Activated CD4-positive, CD25-positive, alpha-beta regulatory T cell treated with anti-CD3 and anti-CD28 coated beads, Interleukin-2, amount 50 U/mL, for 16 hours (primary cell): ENCODE measurements at places on chromosomes 1 and 21.

GRCh38 chr1:2803931-2804627 lies 2.6 kb upstream of the TTC34 start:
- DNase-seq = no peak

DNA sequence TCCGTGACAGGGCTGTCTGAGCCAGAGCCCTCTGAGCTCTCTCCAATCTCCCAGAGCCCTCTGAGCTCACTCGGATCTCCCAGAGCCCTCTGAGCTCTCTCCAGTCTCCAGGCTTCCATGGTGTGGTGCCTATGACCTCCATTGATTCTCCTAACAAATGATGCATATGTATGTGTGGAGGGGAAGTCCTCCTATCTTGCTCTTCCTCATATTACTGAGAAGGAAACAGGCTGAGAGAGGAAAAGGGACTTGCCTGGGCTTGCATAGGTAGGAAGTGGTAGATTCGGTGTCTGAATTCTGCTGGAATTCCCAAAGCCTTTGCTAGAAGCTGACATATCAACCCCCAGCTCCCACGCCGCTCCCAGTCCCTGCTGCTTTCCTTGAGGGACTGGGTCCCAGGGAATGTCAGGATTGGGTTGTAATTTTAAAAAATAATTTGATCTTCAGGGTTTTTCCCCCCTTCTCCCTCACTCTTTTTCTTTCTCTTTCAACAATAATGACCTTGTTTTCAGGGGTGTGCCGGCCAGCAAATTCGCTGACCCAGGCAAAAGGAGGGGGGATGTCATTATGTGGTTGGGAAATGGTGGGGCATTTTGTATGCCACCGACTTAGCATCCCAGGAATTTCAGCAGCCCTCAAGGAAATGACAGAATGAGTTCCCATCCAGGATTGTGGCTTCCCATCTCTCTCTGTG lies 42.3 kb upstream of the RUNX3 start:
- DNase-seq = no peak

- DNase-seq = no peak
These were observed 6.8 kb upstream of the PLXNA2 start for GRCh38 chr1:208251015-208251414.

DNA sequence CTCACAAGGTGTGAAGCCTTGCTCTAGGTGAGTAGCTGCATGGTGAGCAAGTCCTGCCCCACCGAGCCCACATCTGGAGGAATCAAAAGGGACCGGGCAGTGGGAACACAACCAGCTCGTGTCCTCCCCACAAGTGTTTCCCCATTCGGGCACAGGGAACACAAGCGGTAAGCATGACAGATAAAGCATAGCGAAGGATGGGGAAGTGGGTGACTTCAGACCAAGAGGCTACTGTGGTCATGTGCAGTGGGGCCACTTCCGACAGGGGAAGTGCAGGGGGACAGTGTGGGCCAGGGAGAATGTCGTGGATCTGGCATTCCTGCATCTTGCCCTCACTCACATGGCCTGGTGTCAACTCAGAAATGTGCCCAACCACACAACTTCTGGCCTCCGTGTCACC lies 306.2 kb downstream of the FAM72C start:
- no peak for DNase-seq

DNA sequence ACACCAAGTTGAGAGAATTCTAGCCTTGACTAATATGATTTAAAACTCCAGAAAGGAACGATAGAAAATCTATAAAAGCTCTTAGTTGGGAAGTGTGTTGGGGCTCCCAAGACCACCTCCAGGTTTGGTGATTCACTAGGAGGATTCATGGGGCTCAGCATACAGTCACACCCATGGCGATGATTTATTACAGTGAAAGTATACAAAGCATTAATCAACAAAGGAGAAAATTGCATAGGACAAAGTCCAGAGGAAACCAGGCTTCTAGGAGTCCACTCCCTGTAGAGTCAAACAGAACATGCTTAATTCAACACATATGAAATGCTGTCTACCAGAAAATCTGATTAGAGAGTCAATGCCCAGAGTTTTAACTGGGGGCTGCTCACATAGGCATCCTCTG lies 4.8 kb downstream of the CDCA8 start:
- no peak for DNase-seq

DNA sequence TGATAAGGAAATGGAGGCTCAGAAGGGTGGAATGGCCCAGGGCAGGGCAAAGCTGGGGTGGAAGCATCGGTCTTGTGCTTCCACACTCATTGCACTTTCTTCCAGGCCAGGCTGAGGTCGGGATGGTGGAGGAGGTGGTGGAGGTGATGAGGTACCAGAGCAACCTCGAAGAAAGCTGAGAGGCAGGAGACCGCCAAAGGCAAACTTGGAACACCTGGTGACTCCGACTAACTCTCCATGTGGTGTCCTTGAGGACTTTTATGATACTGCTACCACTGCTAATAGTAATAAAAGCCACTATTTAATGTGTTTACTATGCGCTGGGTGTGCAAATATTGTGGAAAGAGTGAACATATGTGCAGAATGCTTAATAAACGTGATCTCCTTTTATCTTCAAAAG lies 16.9 kb upstream of the BTG2 start:
- DNase-seq = no peak

DNA sequence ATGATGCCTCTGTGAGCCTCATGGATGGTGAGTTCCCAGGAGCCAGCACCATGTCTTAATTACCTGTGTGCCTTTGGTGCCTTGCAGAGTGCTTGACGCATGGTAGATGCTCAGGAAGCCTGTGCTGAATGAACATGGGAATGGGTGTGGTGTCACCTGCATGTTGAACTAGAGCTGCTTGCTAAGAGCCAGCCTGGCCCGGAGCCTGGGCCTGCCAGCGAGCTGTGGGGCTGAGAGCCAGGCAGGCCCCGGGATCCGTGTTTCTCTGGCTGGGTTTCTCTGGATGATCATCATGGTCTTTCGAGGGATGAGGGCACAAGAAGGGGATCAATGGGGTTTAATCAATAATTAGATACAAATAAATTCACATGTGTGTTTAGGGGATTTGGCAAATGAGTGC lies 6.7 kb upstream of the TEX35 start:
- DNase-seq = no peak

GRCh38 chr1:36055706-36056105 lies 28.2 kb upstream of the TEKT2 start:
- DNase-seq = no peak
